Mammary epithelial cell (primary cell): ENCODE measurements at places on chromosomes 16 and 17. TPM values are rescaled to one million over a fixed set of nuclear protein-coding genes. Genes with fewer than 3 reads are reported as not detected.

Gene HBA1
- 1.9 TPM in 1 of 2 replicates, not detected in the other for total RNA-seq

Gene ABCA9
- 0.29 and 0.31 TPM in 2 replicates for total RNA-seq

Gene KCNG4
- not detected in 2 replicates for total RNA-seq

Gene HOXB13
- not detected in 2 replicates for total RNA-seq

Gene ATP2C2
- 0.67 TPM for total RNA-seq

Gene CES5A
- total RNA-seq = not detected

Gene PPP1R27
- 1.5 TPM for total RNA-seq

Gene PSME3
- 93.5 TPM for total RNA-seq

Gene SYCE1L
- 10.6 and 16.4 TPM in 2 replicates for total RNA-seq

Gene TBC1D3K
- not detected for total RNA-seq

Gene ASB16
- total RNA-seq = not detected

Gene CWC25
- 17.8 and 18.0 TPM in 2 replicates for total RNA-seq

Gene C16orf96
- 0.08 TPM in 1 of 2 replicates, not detected in the other for total RNA-seq

Gene CD19
- total RNA-seq = not detected in 2 replicates

Gene SPN
- not detected for total RNA-seq

Gene HOXB8
- not detected in 2 replicates for total RNA-seq

Gene GRB7
- total RNA-seq = 1.5 TPM

Gene TMEM238L
- total RNA-seq = not detected

Gene NPIPA2
- 4.1 TPM in 1 of 2 replicates, not detected in the other for total RNA-seq

Gene PRM2
- not detected in 2 replicates for total RNA-seq

Gene CSH1
- total RNA-seq = not detected

Gene PLEKHH3
- total RNA-seq = 22.7 TPM

Gene FGF11
- total RNA-seq = 20.2 TPM

Gene ERN2
- total RNA-seq = not detected in 2 replicates

Gene ZP2
- not detected for total RNA-seq

Gene TP53TG3
- not detected in 2 replicates for total RNA-seq

Gene CIAPIN1
- total RNA-seq = 69.9 and 80.0 TPM in 2 replicates

Gene DHX8
- 41.3 TPM for total RNA-seq

Gene MYH2
- not detected in 2 replicates for total RNA-seq

Gene ADORA2B
- 44.9 and 61.2 TPM in 2 replicates for total RNA-seq

Gene CCL2
- total RNA-seq = 3.3 TPM

Gene SLFN5
- total RNA-seq = 131 and 273 TPM in 2 replicates

Gene C16orf86
- total RNA-seq = 1.7 TPM

Gene EIF1
- total RNA-seq = 78.9 TPM

Gene ATAD5
- total RNA-seq = 1.9 and 6.6 TPM in 2 replicates

Gene ANKS4B
- not detected in 2 replicates for total RNA-seq

Gene C1QTNF8
- total RNA-seq = not detected in 2 replicates

Gene OR1F1
- 0.35 TPM in 1 of 2 replicates, not detected in the other for total RNA-seq

Gene TPPP3
- total RNA-seq = not detected in 2 replicates

Gene SRR
- total RNA-seq = 9.8 TPM

Gene PRR11
- total RNA-seq = 28.6 and 59.3 TPM in 2 replicates

Gene CLTC
- total RNA-seq = 226 and 266 TPM in 2 replicates

Gene BCL6B
- total RNA-seq = not detected in 2 replicates

Gene SLC5A11
- not detected for total RNA-seq

Gene TP53TG3F
- total RNA-seq = not detected in 2 replicates

Gene HOXB4
- total RNA-seq = 0.17 TPM

Gene TBX4
- total RNA-seq = not detected in 2 replicates

Gene FOXN1
- not detected in 2 replicates for total RNA-seq

Gene CCL3
- total RNA-seq = not detected in 2 replicates

Gene PYY
- total RNA-seq = not detected

Gene TRAF7
- 96.1 and 110 TPM in 2 replicates for total RNA-seq

Gene ESRP2
- 42.1 and 47.7 TPM in 2 replicates for total RNA-seq

Gene GNAO1
- total RNA-seq = not detected

Gene GPR179
- 0.11 TPM in 1 of 2 replicates, not detected in the other for total RNA-seq
